ENCODE measurements at places on chromosomes 6 and 20. TPM values are rescaled to one million over a fixed set of nuclear protein-coding genes. Genes with fewer than 3 reads are reported as not detected.

The MED20 gene
- polyA plus RNA-seq: 7.0 TPM

The TGM2 gene
- polyA plus RNA-seq: 457 TPM

The GMPR gene
- 9.5 TPM for polyA plus RNA-seq

The CST7 gene
- polyA plus RNA-seq: 119 TPM

The GZF1 gene
- polyA plus RNA-seq: 12.6 TPM

The ABHD16B gene
- polyA plus RNA-seq: 0.89 TPM

The SGK2 gene
- polyA plus RNA-seq: 0.73 TPM

The HAO1 gene
- not detected for polyA plus RNA-seq

The ADGRB3 gene
- 0.47 TPM for polyA plus RNA-seq

The TLDC2 gene
- 0.07 TPM for polyA plus RNA-seq

The PHACTR2 gene
- polyA plus RNA-seq: 12.0 TPM
